Heart left ventricle (tissue), 16 donors: ENCODE measurements at places on chromosomes 2 and 18. TPM values are rescaled to one million over a fixed set of nuclear protein-coding genes. Genes with fewer than 3 reads are reported as not detected.

DSG4 gene
- total RNA-seq = not detected

CD8B2 gene
- not detected for total RNA-seq

DLX2 gene
- total RNA-seq = not detected

WDR75 gene
- total RNA-seq = 11.2 TPM

REG3A gene
- total RNA-seq = not detected

ALPP gene
- not detected for total RNA-seq

CD8B gene
- total RNA-seq = 4.0 TPM

CRYGC gene
- total RNA-seq = not detected

SLC30A3 gene
- 9.8 TPM for total RNA-seq

IL1R2 gene
- 4.8 TPM for total RNA-seq
